Foreskin fibroblast (primary cell): ENCODE measurements at places on chromosomes 4 and X.

DNA sequence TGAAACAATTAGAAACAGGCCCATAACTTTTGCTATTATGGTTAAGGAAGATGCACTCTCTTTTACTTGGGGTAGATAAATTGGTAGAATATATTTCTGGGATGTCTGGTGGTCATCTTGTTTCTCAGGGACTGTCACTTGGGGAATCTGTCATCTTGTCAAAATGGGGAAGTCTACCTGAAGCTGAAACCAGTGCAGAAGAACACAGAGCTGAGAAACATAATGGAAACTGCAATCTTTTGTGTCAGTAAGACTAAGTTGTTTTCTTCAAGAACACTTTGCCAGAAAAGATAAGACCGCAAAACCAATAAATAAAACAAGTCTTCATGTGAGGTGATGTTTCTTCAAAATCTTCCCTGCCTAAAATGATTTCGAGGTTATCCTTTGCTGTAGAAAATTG lies 92.0 kb downstream of the NAA11 start:
- no peak for DNase-seq

GRCh38 chr4:76233083-76233482 lies 18.4 kb upstream of the FAM47E start:
- no peak for DNase-seq

- DNase-seq = no peak
These were observed 119.0 kb upstream of the UGT8 start for GRCh38 chr4:114479595-114479994.

DNA sequence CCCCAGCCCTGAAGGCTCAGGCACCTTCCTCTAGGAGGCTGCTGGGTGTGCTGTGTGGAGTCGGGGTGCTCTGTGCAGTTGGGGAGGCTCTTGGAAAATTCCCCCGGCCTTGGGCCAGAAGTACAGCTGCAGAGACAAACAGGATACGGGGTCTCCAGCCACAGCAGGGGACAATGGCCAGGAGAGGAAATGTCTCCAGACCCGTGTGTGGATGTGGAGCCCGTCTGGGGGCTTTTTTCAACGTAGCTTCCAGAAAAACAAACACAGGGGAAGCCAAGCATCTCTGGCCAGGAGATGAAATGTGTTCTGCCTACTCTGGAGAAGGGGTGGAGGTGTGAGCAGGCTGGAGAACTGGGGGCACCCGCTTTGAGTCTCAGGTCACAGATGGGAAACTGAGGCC lies 3.7 kb upstream of the SH3TC1 start:
- no peak for DNase-seq

DNA sequence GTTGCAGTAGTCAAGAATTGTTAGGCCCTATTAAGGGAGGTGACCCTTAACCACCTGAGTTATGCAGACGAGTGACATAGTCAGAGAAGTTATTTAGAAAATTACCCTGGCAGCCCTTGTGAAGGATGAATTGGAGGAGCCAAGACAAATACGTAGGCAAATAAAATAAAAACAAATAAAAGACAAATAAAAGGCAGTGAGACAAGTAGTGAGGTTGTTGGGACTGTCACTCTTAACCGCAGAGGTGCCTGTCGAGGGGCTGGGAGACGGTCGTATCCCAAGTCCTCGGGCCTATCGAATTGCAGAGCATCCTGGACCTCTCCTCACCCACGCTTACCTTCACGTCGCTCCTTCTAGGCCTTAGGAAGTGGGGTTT lies 58.0 kb upstream of the ZC4H2 start:
- DNase-seq = no peak
